ENCODE measurements at places on chromosomes 1 and 21. TPM values are rescaled to one million over a fixed set of nuclear protein-coding genes. Genes with fewer than 3 reads are reported as not detected.

The ITLN2 gene
- not detected for total RNA-seq

The CFAP107 gene
- not detected for total RNA-seq

The NLRP3 gene
- total RNA-seq = 1.9 TPM

The EPRS1 gene
- total RNA-seq = 164 TPM

The SMYD3 gene
- total RNA-seq = 29.3 TPM

The UCHL5 gene
- total RNA-seq = 34.6 TPM

The MACO1 gene
- 22.3 TPM for total RNA-seq

The ERG gene
- 27.2 TPM for total RNA-seq

The CSMD2 gene
- 1.1 TPM for total RNA-seq

The PSEN2 gene
- 29.1 TPM for total RNA-seq

The DEGS1 gene
- total RNA-seq = 30.9 TPM

The TNNI3K gene
- total RNA-seq = 4.7 TPM

The KIF17 gene
- 2.2 TPM for total RNA-seq

The MROH9 gene
- total RNA-seq = not detected

The CNKSR1 gene
- total RNA-seq = 40.6 TPM

The AMPD1 gene
- total RNA-seq = 0.86 TPM

The SYCP1 gene
- total RNA-seq = not detected

The TMEM52 gene
- not detected for total RNA-seq

The ASPM gene
- total RNA-seq = 0.42 TPM

The TSTD1 gene
- 79.8 TPM for total RNA-seq

The CYP4A22 gene
- total RNA-seq = 0.23 TPM

The LENEP gene
- total RNA-seq = 0.94 TPM

The C8A gene
- 0.16 TPM for total RNA-seq

The TCP10L gene
- total RNA-seq = 0.18 TPM

The C1QB gene
- total RNA-seq = 92.9 TPM

The CHIA gene
- not detected for total RNA-seq

The KRTAP21-2 gene
- total RNA-seq = not detected
